ENCODE measurements at places on chromosomes 3 and 15.

DNA sequence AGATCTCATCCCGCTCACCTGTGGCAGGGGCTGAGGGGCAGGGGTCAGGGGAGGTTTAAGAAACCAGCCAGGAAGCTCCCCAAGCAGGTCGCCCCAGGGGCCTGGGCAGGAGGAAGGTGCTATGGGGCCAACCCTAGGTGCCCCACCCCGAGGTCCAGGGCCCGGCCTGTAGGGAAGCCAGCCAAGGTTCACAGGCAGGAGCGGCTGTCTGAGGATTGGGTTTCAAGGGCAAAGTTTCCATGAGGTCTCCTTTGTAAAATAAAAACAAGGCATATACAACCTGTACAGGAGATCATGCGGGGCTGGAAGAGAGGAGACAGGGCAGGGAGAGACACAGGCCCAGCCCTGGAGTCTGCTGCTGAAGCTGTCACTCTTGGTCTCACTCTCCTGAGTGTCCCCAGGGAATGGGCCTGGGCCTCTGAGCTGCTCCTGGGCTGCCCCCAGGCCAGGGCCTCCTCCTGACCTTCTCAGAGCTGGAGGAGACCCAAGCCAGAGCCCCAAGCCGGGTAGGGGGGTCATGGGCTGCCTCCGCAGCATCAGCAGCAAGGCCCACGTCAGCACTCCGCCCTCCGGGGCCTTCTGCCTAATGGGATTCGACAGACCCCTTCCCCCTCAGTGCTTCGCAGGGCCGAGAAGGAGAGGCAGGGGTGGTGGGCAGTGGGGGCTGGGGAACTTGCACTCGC lies 5.5 kb downstream of the CPLX3 start:
- DNase-seq: no peak

DNA sequence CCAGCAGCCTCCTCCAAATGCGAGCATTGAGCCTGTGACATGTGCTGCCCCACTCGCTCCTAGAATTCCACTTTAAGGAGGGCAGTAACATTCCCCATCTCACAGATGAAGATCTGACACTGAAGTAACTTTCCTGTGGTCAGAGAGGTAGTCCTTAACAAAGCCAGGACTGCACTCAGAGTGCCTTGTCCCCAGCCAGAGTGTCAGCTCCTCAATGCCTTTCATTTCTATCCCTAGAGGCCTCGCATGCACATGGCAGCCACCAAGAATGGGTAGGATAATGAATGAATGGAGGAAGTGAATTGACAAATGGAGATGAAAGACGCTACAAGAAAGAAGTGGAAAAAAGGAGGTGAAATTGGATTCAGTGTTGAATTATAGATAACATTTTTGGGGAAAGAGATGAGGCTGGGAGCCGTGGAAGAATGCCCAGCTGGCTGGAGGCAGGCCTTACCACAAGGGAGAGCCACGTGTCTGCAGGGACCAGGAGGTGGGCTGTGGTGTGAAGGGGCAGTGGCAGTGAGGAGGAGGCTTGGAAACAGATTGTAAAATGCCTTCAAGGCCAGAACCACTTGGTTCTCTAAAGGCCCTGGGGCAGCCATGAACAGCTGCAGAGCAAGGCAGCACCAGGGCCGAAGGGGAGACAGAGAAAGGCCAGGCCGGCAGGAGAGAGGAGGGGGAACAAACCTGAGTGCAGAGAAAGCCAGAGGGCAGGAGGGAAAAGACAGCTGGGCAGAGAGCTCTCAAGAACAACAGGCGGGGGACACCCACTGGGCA lies 10.4 kb downstream of the CFAP92 start:
- no peak for DNase-seq

DNA sequence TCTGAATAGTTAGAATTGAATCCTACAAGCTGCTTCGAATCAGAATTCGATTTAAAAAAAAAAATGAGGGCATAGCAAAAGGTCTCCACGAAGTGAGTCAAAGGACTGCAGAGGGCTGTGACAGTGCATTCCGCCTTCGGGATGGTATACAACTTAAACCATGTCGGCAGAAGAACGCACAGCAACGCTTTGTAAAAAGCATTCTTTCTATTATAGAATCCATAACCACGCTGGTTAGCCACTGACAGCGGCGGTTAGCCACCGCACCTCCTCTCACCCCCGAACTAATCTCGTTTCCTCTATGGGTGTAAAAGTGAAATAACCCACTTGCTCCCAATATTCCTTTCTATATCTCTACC lies 664 bp upstream of the PIK3CA start:
- DNase-seq: no peak

- no peak for DNase-seq
Measured at GRCh38 chr15:64037116-64037515, 9.2 kb downstream of the DAPK2 start.

GRCh38 chr15:93029836-93030429 lies 59.1 kb downstream of the RGMA start:
- DNase-seq: peak; percentile 37

DNA sequence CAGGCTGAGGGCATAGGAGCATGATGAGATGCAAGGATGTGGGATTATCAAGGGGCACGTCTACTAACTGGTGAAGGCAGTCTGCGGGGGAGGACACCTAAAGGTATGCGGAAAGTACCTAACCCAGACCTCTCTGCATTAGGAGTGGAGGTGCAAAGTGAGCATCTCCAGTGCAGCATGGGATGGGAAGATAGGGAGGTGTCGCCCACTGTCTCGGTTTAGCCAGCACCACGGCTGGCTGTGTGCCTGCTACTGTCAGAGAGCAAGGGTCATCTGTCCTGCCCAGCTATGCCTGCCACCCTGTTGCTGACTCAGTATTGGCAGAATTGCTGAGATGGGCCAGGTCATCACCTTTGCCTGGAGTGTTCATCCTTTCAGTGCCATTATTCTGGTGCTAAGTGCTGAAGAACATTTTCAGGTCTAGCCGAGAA lies 40.1 kb downstream of the OXNAD1 start:
- no peak for DNase-seq

- no peak for DNase-seq
Measured at GRCh38 chr3:74048699-74049098, 424.0 kb upstream of the PDZRN3 start.

GRCh38 chr3:49339941-49340800 lies at the start of gene USP4:
TSS of gene USP4 (minus strand) at chr3:49340053. CDS start at chr3:49340024, 29 bp downstream.
- peak; percentile 91 for DNase-seq

DNA sequence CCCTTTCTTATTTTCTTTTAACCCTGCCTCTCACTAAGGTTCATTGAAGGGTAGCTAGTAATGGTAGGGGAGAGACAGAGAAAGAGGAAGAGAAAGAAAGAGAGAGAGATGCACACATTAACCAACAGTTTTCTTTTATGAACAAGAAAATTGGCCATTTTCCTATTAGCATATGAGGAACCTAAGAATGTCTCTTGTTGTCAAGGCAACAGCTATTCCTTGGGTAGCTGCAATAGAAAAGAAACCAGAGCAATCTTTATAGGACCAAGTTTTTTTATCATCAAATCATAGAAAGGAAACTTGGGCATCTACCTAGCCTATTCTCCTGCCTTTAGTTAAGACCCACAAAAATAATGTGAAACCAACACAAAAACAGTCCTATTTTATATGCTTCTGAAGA lies 15.0 kb upstream of the CCDC39 start:
- DNase-seq: no peak

DNA sequence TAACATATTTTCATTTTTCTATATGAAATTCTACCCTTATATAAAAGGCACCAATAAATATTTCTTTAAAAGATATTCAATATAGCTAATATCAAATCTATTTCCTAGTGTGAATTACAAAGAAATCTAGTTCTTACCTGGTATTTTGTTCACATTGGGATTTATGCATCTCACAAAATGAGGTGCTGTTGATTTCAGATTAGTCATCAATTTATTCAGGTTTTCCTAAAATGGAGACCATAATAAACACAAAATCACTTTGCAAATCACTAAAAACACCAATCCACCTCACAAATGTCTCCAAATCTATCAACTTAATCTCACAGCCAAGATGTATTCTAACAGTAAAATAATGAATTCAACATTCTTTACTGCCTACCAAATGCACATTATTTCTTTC lies 51.2 kb downstream of the MYH15 start:
- DNase-seq: no peak

DNA sequence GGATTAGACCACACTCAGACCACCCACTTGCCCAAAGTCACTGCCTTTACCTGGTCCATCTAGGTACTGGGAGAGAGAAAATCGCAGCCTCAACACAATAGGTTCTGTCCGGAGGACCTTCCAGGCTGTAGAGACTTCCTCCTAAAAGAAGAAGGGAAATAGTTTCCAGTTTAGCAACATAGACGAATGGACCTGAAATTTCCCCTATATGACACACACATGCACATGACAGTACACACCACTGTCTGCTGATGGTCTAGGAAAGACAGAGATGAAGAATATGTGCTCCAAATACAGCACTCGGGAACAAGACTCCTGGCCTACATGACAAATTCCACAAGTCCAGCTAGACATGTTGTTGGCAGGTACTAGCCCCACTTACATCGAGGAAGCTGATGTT lies 7.3 kb downstream of the PARP6 start:
- DNase-seq: no peak

DNA sequence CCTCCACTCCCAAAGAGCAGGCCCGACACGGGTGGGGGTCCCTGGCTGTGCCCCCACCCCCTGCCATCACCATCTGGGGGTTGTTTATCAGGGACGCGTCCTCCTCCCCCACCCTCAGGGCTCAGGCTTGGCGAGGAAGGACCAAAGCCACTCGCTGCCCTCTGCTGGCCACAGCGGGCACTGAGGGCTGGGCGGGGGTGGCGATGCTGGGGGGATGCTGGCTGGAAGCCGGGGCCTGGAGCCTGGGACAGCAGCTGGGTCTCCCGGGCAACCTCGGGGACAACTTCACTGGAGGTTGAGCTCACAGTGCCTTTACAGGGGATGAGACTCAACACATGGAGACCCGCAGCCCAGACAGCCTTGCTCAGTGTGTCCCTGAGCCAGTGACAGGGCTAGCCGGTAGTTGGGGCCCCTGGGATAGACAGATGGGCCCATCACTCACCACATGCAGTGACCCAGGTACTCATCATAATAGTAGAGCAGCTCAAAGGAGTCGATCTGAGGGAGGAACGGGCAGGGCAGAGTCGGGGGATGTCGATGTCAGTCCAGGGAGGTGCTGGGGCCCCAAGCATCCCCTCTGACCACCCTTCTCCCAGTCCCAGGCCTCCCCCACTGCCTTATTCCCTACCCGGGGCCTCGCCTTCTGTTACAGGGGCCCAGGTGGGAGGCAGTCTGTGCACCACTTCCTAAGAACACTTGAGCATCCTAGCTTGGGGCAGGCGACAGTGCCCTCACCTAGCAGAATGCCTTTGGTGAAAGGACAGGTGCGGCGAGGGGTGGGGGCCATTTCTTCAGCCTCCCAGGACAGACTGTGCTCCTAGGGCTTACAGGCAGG lies 5.9 kb upstream of the CALML4 start:
- DNase-seq: peak; percentile 42

DNA sequence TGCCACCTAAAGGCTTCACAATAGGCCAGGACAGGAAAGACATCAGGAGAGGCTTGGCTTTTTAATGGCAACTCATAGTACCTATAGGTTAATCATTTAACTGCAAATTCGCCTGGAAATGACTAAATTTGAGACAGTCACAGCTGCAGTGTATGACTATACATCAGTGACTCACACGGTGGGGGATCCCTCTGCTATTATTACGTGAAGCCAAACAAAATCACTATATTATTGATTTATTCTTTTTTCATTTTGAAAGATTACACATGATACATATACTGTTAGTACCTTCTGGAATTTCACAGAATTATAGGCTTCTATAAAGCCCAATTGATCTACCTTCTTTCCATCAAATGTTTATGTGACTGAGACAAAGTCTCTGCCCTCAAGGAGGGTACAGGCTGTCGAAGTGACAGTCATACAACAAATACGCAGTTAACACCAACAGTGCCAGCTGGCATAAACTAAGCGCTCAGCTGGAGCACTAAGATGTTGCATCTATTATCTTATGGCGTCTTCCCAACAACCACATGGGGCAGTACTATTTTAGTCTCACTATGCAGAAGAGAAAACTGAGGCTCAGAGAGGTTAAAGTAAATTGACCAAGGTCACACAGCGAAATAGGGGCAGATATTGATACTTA lies 82.0 kb upstream of the LMOD3 start:
- no peak for DNase-seq

DNA sequence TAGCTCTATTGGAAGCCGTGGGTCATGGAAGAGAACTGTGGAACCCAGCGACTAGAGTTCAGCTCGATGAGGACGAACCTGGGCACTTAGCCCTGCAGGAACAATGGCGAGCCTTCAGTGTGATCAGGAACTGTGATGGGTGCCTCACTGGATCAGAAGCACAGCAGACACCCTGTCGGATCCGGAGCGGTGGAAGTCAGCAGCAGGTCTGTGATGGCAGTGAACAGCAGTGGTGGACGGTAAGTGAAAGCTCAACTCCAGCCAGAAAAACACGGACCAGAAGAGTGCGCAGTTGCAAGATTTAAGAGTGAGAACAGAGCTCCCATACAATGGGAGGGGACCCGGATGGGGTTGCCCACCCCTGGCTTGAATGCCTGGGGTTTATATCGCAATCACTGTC lies 282.2 kb downstream of the NSUN3 start:
- no peak for DNase-seq

- DNase-seq: no peak
Measured at GRCh38 chr3:58681863-58682262, 15.3 kb upstream of the FAM3D start.

DNA sequence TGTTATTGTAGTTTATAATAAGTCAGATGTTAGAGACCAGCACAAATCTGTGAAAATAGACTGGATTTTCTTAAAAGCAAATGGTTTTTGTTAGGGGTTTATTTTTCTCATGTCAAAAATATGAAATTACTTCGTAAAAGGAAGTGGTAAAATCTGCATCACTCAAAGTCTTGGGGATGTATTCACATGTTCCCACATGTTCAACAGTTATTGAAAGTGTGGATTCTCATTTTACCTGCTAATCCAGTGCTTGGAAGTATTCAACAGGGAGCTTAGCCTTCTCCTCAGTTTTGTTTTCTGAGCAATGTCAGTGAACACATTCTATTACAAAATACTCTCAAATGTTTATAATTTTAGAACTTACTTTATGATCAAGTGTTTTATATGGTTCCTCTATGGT lies 352.0 kb downstream of the SOX2 start:
- DNase-seq: no peak

DNA sequence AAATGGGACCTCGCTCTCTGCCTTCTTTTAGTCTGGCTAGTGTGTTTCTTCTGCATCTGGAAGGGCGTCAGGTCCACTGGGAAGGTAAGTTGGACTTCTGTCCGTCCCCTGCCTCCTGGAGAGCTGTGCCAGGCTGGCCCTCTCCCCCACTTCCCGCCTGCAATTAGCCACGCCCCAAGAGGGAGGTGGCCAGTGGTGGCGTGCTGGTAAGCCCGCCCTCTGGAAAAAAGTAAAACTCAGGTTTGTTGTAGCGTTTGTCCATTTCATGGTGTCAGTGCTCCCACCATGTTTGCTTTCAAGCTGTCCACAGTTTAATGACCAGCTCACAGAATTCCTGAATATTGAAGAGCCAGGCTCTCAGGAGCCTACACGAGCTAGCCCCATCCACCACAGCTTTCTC lies 55.6 kb downstream of the SLC6A6 start:
- DNase-seq: no peak

GRCh38 chr3:125024817-125025216 lies 31.0 kb downstream of the HEG1 start:
- DNase-seq: no peak
